Chondrocyte (in vitro differentiated cells): ENCODE measurements at places on chromosomes 2 and 18. TPM values are rescaled to one million over a fixed set of nuclear protein-coding genes. Genes with fewer than 3 reads are reported as not detected.

GRCh38 chr2:39266139-39266805 lies 22.5 kb upstream of the CDKL4 start:
- H3K27me3 ChIP-seq, result no peaks in the 10 kb centered on the region
- DNase-seq, result no peak
- no peak overlapping the region for H3K4me3 ChIP-seq
- H3K27ac ChIP-seq, result peak overlapping the region; percentile 77
- H3K4me1 ChIP-seq, result peaks cover 11% of the 10 kb centered on the region
- H3K36me3 ChIP-seq, result peaks cover 16% of the 10 kb centered on the region

- H3K27ac ChIP-seq, result no peak overlapping the region
- H3K4me3 ChIP-seq, result no peak overlapping the region
- DNase-seq, result no peak
- H3K36me3 ChIP-seq, result peaks cover 15% of the 10 kb centered on the region
These were observed 50.9 kb downstream of the ADNP2 start for GRCh38 chr18:80159713-80160636.

Gene MSH6
- total RNA-seq, result 53.4 to 80.6 TPM (median 59.7 TPM) in 3 replicates

Gene SLC9A4
- not detected in 3 replicates for total RNA-seq

DNA sequence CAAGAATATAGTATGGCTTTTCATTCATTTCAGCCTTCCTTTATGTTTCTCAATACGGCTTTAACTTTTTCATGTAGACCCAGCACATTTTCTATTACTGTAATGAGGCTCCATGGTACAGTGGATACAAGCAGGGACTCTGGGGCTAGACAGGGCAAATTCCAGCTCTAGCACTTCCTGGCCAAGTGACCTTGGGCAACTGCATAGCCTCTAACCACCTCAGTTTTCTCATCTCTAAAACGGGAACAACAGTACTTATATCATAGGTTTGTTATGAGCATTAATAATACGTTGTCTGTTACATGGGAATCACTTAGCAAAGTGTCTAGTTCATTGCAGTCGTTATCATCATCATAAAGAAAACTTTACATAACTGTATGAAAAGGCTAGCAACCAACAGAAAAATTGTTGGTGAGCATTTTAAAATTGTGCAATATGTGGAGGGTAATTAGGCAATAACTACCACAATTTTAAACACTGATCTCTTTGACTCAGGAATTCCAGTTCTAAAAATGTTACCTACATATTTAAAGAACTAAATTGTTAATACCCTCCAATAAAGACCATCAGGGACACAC lies 13.7 kb upstream of the RMDN2 start:
- peak overlapping the region; percentile 70 for H3K27ac ChIP-seq
- no peaks in the 10 kb centered on the region for H3K36me3 ChIP-seq
- DNase-seq, result no peak
- peaks cover 17% of the 10 kb centered on the region for H3K4me1 ChIP-seq

Gene RMC1
- 22.5 to 26.8 TPM (median 24.6 TPM) in 3 replicates for total RNA-seq

Gene TCF23
- total RNA-seq, result not detected in 3 replicates

Gene CD8B2
- not detected in 3 replicates for total RNA-seq

- H3K27me3 ChIP-seq, result no peaks in the 10 kb centered on the region
- no peaks in the 10 kb centered on the region for H3K36me3 ChIP-seq
- H3K4me3 ChIP-seq, result no peak overlapping the region
- DNase-seq, result no peak
- peaks cover 4% of the 10 kb centered on the region for H3K4me1 ChIP-seq
- H3K27ac ChIP-seq, result no peak overlapping the region
These were observed 79.2 kb upstream of the EPC2 start for GRCh38 chr2:148565272-148565894.

GRCh38 chr2:26976237-26976636 lies 5.8 kb downstream of the MAPRE3 start:
- no peak overlapping the region for H3K27ac ChIP-seq
- H3K36me3 ChIP-seq, result no peaks in the 10 kb centered on the region
- no peaks in the 10 kb centered on the region for H3K27me3 ChIP-seq
- H3K4me1 ChIP-seq, result peaks cover 12% of the 10 kb centered on the region
- no peak overlapping the region for H3K4me3 ChIP-seq

GRCh38 chr2:216179015-216179414 lies 69.9 kb downstream of the XRCC5 start:
- peaks cover 32% of the 10 kb centered on the region for H3K36me3 ChIP-seq
- no peak overlapping the region for H3K4me3 ChIP-seq
- no peak overlapping the region for H3K27ac ChIP-seq
- no peak for DNase-seq
- H3K27me3 ChIP-seq, result no peaks in the 10 kb centered on the region

DNA sequence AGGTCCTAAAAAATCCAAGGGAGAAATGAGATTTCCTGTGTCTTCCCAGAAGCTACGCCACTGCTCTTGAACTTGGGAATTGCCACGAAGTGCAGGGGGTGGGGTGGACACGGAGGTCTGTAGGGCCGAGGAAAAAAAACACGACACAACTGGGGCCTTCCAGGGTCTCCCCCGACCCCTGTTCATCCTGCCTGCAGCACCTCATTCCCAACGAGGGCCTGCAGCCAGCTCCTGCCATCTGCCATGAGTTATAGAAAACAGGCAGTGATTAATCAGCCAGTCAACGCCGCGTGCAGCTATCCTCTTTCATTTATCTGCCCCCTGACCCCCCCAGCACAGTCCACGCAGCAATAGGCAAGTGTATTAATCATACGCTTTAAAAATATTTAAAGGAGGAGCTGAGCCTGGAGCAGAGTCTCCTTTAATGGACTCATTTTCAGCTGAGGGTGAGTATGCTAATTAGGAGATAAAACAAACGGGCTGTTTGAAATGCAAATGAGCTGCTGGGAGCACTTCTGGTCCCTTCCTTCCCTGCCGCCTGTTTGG lies 209.9 kb downstream of the TFCP2L1 start:
- DNase-seq, result no peak
- no peaks in the 10 kb centered on the region for H3K36me3 ChIP-seq
- H3K4me1 ChIP-seq, result peaks cover 22% of the 10 kb centered on the region
- peak overlapping the region; percentile 47 for H3K4me3 ChIP-seq
- peak overlapping the region; percentile 22 for H3K27ac ChIP-seq
- H3K27me3 ChIP-seq, result no peaks in the 10 kb centered on the region

DNA sequence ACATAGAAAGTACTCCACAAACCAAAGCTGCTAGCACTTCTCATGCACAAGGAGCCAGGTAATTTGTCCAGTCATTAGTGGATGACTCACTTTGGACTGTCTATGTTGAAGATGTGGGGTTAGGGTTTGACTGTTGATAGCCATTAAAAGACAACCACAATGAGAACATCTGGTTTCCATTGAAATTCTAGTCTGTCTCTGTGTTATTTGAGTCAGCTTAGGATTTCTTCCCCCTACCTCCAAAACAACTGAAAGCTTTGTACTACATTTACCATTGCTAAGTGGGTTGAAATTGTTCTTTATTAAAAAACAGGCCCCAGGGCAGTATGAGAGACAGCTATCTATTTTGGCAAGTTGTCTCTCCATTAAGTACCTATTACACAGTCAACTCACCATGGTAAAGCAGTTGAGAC lies 50.2 kb upstream of the ANKRD44 start:
- no peak overlapping the region for H3K27ac ChIP-seq
- H3K36me3 ChIP-seq, result no peaks in the 10 kb centered on the region
- H3K4me3 ChIP-seq, result no peak overlapping the region
- H3K27me3 ChIP-seq, result no peaks in the 10 kb centered on the region

DNA sequence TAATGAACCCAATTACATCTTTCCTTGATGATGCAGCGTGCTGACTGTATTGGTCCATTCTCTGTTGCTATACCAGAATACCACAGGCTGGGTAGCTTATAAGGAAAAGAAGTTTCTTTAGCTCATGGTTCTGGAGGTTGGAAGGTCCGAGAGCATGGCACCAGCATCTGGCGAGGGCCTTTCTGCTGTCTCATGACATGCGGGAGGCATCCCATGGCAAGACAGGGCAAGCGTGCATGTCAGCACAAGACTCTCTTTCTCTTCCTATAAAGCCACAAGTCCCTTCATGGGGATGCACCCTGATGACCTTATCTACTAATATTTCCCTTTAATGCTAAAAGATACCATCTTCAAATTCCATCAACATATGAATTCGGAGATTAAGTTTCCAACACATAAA lies 122.8 kb upstream of the FHL2 start:
- no peaks in the 10 kb centered on the region for H3K36me3 ChIP-seq
- no peak overlapping the region for H3K4me3 ChIP-seq
- peaks cover 4% of the 10 kb centered on the region for H3K27me3 ChIP-seq
- DNase-seq, result no peak
- H3K4me1 ChIP-seq, result peaks cover 27% of the 10 kb centered on the region

Gene ALKAL2
- 150 to 164 TPM (median 154 TPM) in 3 replicates for total RNA-seq

DNA sequence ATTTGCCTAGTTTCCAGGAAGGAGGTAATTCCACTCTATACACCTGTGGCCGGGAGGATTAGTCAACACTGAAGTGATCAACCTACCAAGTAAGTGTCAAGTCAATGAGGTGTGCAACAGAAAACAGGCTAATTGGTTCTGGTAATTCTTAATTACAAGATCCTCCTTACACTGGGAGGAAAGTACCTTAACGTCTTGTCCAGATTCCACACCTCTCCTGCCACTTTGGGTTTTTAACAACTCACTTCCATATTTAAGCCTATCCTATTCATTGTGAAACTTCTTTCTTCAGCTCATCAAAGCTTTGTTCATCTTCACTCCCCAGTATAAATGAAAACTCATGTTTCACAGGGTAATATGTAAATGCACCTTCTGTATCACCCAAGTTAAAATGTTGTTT lies 22.0 kb upstream of the MAP4K4 start:
- no peak overlapping the region for H3K4me3 ChIP-seq
- H3K27ac ChIP-seq, result no peak overlapping the region
